ENCODE measurements at places on chromosomes 4 and X. TPM values are rescaled to one million over a fixed set of nuclear protein-coding genes. Genes with fewer than 3 reads are reported as not detected.

DNA sequence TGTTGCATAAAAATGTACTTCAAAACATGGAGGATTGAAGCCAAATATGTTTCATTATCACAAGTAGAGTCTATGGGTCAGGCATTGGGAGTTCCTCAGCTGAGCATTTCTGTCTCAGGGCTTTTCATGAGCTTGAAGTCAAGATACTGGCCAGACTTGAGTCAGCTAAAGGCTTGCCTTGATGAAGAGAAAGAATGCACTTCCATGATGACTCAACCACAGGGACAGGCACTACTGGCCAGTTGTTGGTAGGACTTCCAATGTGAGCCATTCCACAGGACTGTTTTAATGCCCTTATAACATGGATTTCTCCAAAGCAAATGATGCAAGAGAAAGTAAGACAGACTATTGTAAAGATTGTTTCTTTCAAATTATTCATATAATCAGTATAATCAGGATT lies 895.6 kb downstream of the RAB28 start:
- no peak for DNase-seq

The NPFFR2 gene
- not detected for total RNA-seq

The DKK2 gene
- 11.9 TPM for total RNA-seq

GRCh38 chr4:73902817-73903547 lies 33.8 kb downstream of the CXCL1 start:
- no peak for DNase-seq

- no peak for DNase-seq
Observed at GRCh38 chr4:165048170-165048569, 5.5 kb upstream of the TRIM75 start.

DNA sequence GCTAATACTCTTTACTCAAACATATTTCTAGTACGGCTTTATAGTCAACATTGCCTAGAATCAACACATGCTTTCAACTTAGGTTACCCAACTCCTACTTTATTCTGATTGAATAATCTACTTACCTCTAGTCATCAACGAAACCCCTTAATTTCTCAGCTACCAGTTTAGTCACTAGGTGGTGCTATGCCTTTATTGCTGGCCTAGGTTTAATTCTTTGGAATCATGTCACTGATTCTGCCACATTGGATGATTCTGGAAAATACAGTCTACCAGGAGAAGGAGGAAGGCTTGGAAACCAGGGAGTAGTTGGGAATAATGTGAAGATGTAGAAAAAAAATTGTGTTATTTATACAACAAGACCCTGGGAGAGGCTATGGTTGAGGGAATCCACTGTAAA lies 167.7 kb downstream of the DCAF12L2 start:
- DNase-seq = no peak

The SH3BGRL gene
- 192 TPM for total RNA-seq

DNA sequence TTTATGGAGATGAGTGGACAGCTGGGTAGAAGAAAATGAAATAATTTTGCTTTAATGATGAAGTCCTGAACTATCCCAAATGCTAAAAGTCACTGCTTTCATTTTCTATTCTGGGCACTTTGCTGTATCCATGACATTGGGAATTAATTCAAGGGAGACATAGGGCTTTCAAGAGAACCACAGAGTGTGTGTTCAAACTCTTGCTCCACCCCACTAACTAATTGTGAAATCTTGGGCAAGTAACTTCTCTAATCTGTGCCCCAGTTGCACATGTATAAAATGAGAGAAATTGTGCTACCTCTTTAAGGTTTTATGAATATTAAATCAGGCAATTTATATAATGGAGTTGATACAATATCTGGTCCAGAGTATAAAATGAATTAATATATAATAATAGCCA lies 1422.0 kb downstream of the ADGRL3 start:
- no peak for DNase-seq

DNA sequence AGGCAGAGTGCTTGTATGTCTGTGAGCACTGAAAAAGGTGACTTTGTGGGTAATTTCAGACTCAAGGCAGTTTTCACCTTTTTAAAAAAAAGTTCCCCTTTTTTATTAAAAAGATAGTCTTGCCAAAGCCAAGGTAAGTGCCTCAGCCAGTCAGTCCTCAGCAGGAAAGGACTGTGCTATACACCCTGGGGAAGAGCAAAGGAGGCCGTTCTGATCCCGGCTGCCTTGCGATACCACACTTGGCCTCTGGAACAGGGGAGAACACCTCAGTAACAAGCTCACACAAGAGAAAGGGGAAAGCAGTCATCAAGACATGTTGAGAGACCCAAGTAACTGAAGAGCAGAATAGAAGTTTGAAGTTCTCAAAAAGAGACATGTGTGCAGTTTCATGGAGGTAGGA lies 541.7 kb downstream of the BCOR start:
- DNase-seq = no peak

DNA sequence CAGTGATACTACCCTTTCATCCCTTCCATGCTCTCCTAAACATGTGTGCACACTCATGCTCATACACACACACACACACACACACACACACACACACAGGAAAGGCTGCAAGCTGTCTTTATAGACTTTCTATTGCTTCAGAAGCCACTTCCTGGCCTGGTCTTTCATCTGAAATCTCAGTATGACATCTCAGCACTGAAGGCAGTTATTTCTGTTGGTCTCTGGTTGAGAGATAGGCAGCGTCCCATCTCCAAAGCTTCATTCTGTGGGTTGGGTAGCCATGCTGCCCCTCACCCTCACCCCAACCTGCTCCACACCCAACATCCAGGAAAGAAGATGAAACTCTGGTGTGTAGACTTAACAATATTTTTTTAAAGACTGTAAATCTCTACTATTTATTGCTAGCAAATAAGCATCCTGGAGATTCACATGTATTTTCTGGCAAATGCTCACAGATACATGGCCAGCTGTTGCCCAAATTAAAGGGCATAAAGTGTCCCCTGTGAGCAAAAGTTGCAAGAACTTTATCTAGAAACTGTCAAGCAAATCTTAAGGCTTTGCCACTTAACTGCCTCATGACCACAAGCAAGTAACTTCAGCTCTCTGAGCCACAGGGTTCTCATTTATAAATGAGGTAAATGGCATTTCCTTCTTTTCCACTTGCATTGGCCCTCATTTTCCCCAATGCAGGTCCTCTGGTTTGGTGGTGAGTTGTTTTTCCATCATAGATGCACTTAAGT lies 189.8 kb upstream of the AFF2 start:
- DNase-seq = no peak

DNA sequence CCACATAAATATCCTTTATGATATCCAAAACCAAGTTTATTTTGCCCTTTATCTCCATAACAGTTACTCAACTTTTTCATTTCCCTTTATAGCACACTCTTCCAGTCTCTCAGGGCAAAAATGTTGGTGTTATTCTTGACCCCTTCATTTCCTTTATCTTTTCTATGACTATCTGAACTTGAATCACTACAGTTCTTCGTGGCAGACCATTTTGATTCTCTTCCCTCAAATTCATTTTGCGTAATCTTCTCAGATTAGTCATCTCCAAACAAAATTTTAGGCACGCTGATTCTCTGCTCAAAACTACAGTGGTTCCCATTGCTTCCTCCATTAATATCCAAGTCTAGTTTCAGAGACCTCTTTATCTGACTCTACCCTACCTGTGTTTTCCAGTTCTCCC lies 26.1 kb downstream of the RUFY3 start:
- DNase-seq = no peak

DNA sequence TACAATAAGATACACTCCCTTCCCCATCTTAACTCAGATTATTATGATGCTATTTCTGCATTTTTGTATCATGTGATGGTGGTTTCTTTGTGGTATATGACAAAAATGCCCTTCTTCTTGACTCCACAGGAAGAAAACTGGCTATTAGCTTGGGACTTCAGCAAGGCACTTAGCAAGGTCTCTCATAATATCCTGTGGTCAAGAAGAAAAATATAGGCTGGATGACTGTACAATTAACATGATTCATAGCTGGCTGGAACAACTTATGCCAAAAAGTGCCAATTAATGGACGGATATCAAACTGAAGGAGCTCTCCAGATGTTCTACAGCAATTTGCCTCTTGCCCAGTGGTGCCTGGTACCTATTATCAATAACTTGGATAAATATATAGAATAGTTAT lies 2.3 kb upstream of the MID1IP1 start:
- DNase-seq = no peak

DNA sequence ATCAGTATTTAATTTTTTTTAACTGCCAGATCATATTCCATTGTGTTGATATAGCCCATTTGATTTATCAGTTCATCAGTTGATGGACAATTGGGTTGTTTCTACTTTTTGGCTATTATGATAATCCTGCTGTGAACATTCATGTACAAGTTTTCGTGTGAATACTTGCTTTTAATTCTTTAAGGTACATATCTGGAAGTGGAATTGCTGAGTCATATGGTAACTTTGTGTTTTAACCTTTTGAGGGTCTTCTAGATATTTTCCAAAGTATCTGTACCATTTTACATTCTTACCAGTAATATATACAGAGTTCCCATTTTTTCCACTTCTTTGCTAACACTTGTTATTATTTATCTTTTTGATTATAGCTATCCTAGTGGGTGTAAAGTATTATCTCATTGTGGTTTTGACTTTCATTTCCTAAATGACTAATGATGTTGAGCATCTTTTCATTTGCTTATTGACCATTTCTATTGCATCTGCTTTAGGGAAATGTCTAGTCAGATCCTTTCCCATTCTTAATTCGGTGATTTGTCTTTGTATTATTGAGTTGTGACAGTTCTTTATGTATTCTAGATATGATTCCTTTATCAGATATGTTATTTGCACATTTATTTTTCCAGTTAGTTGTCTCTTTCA lies 75.2 kb upstream of the NUDT6 start:
- no peak for DNase-seq

- no peak for DNase-seq
Observed at GRCh38 chr4:5511791-5512190, 196.6 kb downstream of the EVC2 start.

DNA sequence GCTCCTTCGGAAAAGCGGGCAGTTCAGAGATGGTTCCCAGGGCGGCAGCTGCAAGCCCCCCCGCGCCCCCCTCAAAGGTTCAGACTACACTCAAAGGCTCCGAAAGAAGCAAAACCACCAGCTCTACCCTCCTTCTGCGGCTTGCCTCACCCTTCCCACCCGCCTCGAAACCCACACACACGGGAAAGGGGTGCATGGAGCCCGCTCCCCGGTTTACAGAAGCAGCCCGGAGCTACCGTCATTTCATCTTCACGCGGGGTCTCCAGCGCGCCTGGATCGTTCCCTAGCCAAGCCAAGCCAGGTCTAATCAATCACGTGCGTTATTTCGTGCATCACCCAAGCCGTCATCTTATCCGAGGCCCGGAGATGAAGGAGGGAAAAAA lies 1.2 kb downstream of the NLGN4X start:
- DNase-seq = no peak

The CENPVL1 gene
- not detected for total RNA-seq

GRCh38 chr4:131192318-131192717 lies 1956.8 kb upstream of the PCDH10 start:
- DNase-seq = no peak

The RIBC1 gene
- total RNA-seq = 3.0 TPM

DNA sequence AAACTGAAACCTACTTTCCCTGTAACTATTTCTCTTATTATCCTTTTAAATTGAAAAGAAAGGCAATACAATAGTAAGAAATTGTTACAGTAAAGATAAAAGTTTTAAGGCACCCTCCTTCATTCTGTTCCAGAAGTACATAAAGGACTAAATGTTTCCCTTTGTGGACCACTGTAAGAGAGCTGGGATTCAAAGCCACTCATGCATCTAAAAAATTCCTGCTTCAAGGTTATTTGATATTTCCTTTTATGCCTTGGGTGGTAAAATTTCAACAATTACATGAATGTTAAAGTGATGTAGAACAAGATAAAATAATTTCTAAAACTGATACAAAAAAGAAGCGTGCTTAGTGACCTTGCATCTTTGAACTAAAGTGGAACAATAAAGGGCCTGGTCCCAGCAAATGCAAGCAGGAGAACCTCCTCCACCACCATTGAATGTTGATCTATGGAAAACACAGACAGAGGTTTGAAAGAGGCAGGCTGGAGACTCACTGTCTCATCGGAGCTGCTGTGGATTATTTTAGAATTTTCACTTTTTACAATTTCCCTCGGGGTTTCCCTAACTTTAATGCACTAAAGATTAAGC lies 42.3 kb upstream of the PRSS12 start:
- no peak for DNase-seq

DNA sequence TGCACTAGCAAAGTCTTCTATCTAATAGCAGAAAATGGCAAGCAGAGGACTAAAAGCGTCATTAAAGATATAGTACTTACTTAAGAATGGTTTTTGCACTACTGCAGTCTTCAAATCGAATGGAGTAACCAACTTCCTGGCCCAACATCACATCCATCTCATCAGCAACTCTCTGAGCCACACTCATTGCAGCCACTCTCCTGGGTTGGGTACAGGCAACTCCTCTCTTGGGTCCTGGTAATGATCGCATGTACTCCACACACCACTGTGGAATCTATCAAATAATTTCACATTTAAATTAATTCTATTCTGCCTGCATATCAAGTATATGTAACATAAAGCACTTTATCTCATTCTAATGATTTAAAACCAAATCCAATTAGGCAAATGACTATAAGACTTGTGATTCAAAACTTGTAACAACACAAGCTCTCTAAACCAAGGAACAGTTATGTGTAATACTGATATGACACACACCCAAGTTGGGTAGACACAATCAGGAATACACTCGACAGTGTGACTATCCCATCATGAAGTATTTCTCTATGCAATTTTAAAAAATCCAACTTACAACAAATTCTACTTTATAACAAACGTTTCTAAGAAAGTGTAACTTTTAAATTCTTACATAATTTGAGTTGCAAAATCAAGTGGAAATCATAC lies 13.6 kb downstream of the DHX15 start:
- DNase-seq = no peak

DNA sequence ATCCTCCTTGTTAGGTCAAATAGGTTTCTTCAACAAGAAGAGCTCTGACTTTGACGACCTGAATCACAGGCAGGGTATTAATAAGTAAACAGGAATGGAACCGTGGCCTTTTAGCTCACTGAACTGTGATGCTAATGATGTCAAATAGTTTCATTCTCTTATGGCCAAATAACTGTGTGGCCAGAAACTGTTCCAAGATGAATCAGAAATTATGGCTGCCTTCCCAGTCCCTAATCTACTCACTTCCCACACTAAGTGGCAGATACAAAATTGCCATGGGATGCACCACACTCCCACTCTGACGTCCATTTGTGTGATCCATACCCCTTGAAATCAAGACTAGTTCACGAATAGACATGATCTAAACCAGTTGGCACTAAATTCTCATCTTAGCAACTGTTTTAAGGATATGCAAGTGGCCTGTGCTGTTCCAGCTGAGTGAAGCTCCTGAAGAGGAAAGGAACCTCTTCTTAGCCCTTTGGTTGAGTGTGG lies 455.4 kb downstream of the IL15 start:
- no peak for DNase-seq

Measured in lower lobe of right lung (tissue), 2 donors.